Activated CD4-positive, alpha-beta T cell treated with anti-CD3 and anti-CD28 coated beads, Interleukin-2, amount 50 U/mL, for 1 hour (primary cell): ENCODE measurements at places on chromosomes 5 and 9.

GRCh38 chr9:87771316-87772006 is 45.5 kb downstream of the CTSL start:
- no peak for DNase-seq

GRCh38 chr9:82363198-82363597 is 374.6 kb downstream of the SPATA31D1 start:
- no peak for DNase-seq

DNA sequence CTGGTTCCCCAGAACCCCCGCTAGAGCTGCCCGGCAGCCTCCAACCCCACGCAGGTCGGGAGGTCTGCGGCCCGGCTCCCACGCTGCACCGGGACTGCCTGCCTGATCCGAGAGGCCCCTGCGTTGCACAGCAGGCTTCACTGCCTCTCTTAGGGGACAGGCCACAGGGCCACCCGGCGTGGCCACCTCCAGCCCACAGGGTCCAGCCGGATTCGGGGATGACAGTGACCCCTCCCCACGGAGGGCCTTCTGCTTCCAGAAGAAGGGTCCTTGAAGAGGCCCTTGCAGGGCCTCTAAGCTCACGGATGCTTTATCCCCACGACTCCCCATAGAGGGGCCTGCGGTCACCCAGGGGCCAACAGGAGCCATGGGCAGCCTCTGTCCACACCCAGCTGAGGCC is 66.1 kb upstream of the PPP1R26 start:
- DNase-seq, result no peak

DNA sequence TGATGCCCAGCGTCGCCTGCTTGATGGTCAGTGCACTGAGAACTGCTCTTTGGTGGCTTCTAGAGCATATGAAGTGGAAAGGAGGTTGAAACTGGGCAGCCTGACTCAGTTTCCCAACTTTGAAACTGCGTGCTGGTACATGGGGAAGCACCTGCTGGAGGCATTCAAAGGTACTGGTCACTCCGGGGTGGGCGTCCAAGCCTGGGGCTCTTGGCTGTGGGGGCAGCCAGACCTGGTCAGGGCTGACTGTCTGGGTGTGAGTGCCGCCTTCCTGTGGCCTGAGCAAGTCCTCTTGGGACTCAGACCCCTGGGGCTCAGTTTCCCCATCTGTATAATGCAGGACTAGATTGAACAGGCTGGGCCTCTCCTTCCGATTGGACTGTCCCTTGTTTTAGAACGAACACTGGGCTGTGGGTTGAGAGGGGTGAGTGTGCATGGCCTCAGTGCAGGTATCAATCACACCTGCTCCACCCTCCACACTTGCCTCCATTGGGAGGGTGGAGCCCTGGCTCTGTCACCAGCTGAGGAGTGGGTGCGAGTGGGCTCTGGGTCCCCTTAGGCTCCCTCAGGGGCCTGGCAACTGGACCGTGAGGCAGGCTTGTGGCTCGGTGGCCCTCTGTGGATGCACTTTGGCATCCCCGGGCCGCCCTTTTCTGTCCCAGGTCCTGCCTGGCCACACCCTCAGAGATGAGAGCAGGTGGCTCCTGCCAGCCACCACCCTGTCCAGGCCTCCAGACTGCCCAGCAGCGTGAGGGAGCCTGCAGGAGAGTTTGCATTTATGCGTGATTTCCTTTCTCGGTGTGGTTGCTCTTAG is 80.2 kb downstream of the PHF2 start:
- DNase-seq, result no peak

GRCh38 chr5:155833287-155833686 is 493.7 kb upstream of the SGCD start:
- no peak for DNase-seq

GRCh38 chr9:78295177-78295575 is 1.7 kb upstream of the PSAT1 start:
- DNase-seq, result no peak

DNA sequence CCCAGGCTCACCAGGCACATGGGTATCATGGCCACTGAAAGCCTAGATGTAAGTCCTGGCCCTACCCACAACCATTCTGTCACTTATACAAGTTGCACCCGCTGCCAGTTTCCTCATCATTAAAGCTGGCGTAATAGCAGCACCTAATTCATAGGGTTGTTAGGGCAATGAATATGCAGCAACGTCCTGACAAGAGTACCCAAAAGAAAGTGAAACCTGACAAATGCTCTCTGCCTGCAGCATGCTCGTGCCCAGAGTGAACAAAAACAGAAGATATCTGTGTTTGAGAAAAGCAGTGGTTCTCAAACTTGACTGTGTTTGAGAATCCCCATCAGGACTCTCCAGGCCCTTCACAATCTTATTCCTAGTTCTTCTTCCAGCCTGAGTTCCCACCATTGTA is 632.4 kb downstream of the SEMA5A start:
- DNase-seq, result no peak

GRCh38 chr9:129630967-129631673 is 5.2 kb downstream of the NTMT1 start:
- no peak for DNase-seq

DNA sequence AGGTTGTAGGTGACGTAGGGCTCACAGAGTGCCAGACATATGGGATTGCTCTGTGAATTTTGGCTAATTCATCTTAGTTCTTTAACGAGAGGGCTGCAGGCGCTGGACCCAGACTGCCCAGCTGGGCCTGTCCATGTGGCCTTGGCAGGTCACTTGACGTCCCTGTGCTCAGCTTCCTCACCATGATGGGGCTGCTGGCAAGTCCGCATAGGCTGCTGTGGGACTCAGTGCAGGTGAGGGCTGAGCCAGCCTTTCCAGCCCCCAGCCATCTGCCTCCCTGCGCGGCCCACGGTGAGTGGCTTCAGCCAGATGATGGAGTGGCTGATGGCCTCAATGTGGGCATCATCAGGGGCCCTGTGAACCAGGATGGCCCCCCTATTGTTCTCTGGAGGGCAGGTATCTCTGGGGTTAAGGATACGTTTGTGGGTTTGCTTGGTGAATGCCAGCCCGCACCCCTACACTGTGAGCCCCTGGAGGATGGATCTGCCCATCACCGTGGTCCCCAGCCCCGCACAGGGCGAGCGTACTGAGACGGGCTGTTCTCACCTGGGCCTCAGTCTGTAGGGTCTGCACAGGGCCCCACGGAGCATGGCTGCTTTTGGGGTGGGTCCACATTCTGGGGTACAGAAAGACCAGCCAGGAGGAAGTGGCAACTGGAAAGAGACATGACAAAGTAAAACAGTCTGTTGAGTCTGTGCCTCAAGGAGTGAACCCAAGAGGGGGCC is 3.7 kb downstream of the CARD19 start:
- no peak for DNase-seq

DNA sequence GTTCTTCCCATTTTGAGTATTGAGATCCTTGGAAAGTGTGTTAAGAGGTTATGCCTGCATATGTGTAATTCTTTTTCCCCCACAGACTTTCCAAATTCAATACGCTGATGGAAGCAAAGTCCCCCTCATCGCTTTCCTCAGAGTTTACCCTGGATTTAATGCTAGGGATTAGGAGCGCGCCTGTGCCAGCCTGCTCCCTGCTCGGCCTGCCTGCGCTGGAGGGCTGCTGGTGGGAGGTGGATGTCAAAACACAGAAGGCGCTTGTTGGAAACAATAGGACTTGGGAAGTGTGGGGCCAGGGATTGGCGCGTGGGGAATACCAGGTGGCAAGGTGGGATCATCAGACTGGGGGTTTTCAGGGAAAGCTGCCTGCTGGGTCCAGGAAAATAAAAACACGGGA is 39.8 kb upstream of the PTCH1 start:
- no peak for DNase-seq

DNA sequence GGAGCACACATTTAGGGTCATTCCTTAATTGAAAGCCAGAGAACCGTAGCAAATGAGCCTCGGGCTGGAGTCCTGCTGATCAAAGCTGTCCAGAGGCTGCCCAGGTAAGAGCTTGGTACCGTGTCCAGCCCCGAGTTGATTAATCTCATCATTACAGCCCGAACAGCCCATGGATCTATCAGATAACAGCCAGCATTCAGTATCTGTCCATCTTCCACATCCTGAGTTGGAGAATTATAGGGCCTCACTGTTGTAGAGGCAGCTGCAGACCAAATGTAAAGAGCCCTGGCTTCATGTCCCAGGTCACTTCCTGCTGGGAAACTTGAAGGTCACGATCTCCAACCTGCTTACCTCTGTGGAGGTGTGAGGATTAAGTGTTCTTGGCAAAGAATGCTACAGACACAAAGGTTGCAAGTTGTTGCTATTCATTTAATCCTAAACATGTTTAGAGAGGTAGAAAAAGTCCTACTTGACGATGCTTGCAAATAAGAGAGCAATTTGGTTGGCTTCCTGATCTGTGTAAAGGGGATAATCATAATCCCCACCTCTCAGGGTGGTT is 16.1 kb downstream of the GGTA1 start:
- no peak for DNase-seq

DNA sequence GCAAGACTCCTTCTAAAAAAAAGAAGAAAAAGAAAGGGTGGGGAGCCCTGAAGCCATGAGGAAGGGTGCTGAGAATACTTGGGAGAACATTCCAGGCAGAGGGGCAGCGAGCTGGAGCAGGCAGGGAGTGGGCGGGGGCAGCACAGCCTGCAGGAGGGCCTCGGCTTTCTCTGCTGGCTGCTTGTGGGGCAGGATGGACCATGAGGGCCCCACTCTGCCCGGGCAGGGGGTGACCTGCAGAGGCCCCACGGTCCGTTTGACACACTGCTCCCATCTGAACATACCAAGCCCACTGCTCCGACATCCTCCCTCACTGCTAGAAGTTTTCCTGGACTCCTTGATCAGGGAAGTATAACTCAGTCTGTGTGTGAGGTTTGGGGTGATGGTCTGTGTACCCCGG is 11.7 kb upstream of the NUP214 start:
- no peak for DNase-seq

DNA sequence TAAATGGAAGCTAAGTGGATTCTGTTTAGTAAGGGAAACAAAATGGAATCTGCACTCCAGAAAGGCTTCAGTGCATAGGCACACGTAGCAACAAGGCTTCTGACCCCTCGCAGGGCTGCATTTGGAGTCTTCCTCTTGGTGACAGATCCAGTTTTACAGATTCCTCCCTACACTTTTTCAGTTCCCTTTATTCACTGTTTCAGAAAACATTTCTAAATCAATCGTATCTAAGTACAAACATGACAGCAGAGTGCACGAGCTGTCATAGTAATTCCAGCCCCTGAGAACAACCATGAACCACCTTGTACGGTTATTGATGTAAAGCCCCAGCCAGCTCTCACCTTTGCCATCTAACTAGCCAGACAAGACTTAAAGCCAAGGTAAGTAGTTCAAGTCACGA is 491.6 kb downstream of the SEMA5A start:
- DNase-seq, result no peak

- no peak for DNase-seq
These were observed 24.2 kb upstream of the RAD23B start for GRCh38 chr9:107258919-107259318.

DNA sequence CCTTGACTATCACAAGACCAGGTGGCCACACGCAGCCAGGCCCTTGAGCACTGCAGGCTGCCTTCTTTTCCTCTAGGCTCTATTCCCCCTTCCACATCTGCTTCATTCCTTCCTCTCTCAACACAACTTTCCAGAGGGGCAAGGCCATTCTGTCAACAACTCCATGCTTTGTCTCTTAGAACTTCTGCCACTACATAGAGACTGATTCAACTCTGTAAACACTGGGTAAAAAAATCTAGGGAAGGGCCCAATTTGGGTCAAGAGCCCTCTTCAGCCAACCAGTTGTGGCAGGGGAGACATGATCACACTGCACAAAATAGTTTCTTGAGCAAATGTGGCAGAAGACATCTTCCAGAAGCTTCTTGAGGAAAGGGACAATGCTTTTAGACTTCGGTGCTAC is 55.6 kb downstream of the ATPSCKMT start:
- no peak for DNase-seq

- no peak for DNase-seq
These were observed 446.2 kb downstream of the ELAVL2 start for GRCh38 chr9:23379842-23380241.

DNA sequence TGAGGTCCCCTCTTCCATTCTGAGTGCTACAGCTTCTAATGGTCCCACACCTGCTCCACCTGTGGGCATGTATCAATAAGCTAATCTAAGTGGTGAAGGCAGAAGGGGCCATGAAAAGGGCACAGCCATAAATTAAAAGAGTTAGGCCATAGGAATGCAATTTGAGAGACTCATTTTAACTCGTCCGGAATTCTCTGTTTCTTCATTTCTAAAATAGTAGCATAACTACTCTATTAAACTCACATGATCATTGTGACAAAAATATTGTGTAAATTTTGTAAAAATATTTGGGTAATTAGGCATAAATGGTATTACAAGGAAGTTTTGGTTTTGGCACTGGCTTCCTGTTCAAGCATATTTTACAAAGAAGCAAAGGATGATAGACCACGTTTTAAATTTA is 103.1 kb upstream of the TXNDC8 start:
- DNase-seq, result no peak

DNA sequence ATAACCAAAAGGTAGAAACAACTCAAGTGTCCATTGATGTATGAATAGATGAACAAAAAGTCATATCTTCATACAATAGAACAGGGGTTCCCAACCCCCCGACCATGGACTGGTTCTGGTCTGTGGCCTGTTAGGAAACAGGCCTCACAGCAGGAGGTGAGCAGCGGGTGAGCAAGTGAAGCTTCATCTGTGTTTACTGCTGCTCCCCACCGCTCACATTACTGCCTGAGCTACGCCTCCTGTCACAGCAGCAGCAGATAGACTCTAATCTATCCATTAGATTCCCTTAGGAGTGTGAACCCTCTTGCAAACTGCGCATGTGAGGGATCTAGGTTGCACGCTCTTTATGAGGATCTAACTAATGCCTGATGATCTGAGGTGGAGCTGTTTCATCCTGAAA is 478.0 kb downstream of the BRINP1 start:
- no peak for DNase-seq

GRCh38 chr5:113507601-113508000 is 5.9 kb upstream of the YTHDC2 start:
- no peak for DNase-seq

DNA sequence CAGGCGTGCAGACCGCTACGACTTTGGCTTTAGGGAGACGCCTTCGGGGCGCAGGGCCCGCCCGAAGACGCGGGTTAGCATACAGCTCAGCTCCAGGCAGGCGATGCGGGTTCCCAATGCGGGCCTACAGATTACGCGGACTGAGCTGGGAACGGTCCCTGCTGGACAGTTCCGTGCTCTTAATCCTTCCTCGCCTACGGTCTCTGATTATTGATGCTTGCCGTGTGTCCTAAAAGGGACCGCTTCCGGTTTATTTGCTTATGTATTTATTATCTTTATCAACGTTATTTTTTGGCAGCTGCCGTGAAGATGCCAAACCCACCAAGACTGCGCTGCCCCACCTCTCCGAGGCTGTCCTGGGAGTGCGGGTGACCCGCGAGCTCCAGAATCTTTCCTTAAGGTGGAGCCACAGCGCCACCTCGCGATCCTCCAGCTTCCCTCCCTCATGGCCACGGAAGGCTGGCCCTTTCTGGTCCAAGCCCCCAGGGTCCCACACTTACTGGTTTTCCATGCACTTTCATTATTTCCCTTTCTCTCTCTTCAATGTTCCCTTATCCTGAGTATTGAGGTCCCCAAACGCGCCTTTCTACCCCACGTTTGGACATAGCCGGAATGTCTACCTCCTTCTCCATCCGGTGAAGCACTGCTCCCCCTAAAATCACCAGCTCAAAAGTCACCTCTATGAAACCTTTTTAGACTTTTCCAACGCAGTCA is 7.0 kb upstream of the EBF1 start:
- peak; percentile 66 for DNase-seq

- no peak for DNase-seq
These were observed 6.1 kb downstream of the ZNF622 start for GRCh38 chr5:16459451-16459850.
